ENCODE measurements at places on chromosomes 2 and 18. TPM values are rescaled to one million over a fixed set of nuclear protein-coding genes. Genes with fewer than 3 reads are reported as not detected.
A peak's percentile ranks its signal among the peaks of the same experiment; 100 is the strongest.

Gene PRKRA
- 31.3 TPM for total RNA-seq

Gene POU3F3
- not detected for total RNA-seq

Gene TUBA3E
- not detected for total RNA-seq

Gene CCDC148
- total RNA-seq, result 0.76 TPM

Gene HNMT
- total RNA-seq, result 1.7 TPM

GRCh38 chr2:128425731-128426620 lies 107.3 kb upstream of the HS6ST1 start:
- no peak for DNase-seq
- no peaks in the 10 kb centered on the region for H3K36me3 ChIP-seq
- no peak overlapping the region for H3K4me3 ChIP-seq
- H3K27ac ChIP-seq, result no peak overlapping the region

DNA sequence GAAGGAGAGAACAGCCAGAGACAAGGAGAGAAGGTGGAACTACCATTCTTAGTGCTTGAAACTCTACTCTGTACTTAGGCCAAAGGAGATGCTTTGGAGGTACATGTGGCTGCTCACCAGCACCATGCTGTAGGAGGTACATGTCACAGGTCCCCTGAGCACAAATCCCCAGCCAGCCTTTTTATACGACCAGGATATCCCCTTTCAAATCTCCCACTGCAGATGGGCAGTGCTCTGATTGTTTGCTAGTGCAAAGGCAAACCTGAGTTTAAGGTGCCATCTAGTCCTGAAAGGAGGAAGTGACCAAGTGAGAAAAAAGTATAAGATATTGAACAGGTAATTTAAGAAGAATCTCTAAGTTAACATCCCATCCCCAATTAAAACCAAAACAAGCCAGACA lies 17.1 kb upstream of the TTC21B start:
- peaks cover 2% of the 10 kb centered on the region for H3K27me3 ChIP-seq

GRCh38 chr18:37261246-37261840 lies 304.3 kb downstream of the CELF4 start:
- no peak for DNase-seq
- H3K4me3 ChIP-seq, result no peak overlapping the region
- H3K27ac ChIP-seq, result no peak overlapping the region
- no peaks in the 10 kb centered on the region for H3K4me1 ChIP-seq
- H3K36me3 ChIP-seq, result no peaks in the 10 kb centered on the region
- H3K27me3 ChIP-seq, result peaks cover 23% of the 10 kb centered on the region

- peaks cover 4% of the 10 kb centered on the region for H3K27me3 ChIP-seq
- H3K36me3 ChIP-seq, result no peaks in the 10 kb centered on the region
- DNase-seq, result peak; percentile 67
- H3K27ac ChIP-seq, result no peak overlapping the region
- no peak overlapping the region for H3K4me3 ChIP-seq
These were observed 22.5 kb upstream of the ACVR1 start for GRCh38 chr2:157898591-157898996.

GRCh38 chr2:43018179-43019024 lies 208.0 kb downstream of the ZFP36L2 start:
- H3K27me3 ChIP-seq, result peaks cover 4% of the 10 kb centered on the region
- no peak overlapping the region for H3K27ac ChIP-seq
- peaks cover 14% of the 10 kb centered on the region for H3K36me3 ChIP-seq
- no peak overlapping the region for H3K4me3 ChIP-seq
- DNase-seq, result peak; percentile 50

- peaks cover 19% of the 10 kb centered on the region for H3K4me1 ChIP-seq
- no peak overlapping the region for H3K4me3 ChIP-seq
- peak; percentile 22 for DNase-seq
- no peaks in the 10 kb centered on the region for H3K27me3 ChIP-seq
These were observed 133.2 kb upstream of the GULP1 start for GRCh38 chr2:188158337-188159100.

GRCh38 chr2:53753041-53753440 lies 14.6 kb upstream of the CHAC2 start:
- no peak overlapping the region for H3K4me3 ChIP-seq
- H3K36me3 ChIP-seq, result peaks cover 28% of the 10 kb centered on the region
- H3K4me1 ChIP-seq, result peaks cover 37% of the 10 kb centered on the region

GRCh38 chr2:240217431-240218301 lies 77.2 kb upstream of the OTOS start:
- H3K27ac ChIP-seq, result no peak overlapping the region
- H3K27me3 ChIP-seq, result peaks cover 16% of the 10 kb centered on the region
- peaks cover 17% of the 10 kb centered on the region for H3K4me1 ChIP-seq
- no peak for DNase-seq
- no peak overlapping the region for H3K4me3 ChIP-seq

DNA sequence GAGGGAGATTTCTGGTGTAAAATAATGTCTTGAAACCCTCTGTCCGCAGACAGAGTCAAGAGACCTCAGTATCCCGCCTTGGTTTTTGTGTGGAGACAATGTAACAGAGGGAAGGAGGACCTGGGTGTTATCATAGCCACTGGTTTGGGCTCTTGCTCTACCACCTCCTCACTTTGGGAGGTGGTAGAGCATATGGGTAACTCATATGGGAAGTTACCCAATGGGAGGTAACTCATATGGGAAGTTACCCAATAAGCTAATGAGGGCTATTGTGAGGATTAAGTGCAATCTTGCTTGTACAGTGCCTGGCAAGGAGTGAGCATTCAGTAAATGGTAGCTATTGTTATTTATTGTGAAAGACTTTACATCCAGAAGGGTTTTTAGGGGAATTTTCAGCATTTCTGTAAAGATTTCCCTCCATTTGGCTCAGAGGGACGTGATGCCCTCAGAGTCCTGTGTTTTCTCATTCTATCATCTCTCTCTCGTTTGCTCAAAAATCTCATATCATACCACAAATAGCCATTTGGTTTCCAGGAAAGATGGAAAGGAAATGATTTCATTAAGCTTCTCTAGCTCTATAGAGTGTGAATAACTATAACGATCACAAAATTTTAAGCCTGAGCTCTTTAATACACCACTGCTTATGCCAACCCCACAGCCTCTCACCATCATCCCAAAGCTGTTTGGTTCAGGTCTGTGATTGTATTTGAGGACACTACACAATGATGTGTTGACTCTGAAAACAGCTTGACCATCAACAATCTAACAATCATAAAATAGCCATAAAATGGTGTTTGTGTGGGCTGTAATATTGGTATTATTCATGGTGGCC lies 307.7 kb downstream of the STK39 start:
- peaks cover 7% of the 10 kb centered on the region for H3K27me3 ChIP-seq
- no peak overlapping the region for H3K4me3 ChIP-seq
- 0 out of 2 replicates have a peak, but pooled peaks cover under 1% of the 10 kb centered on the region for H3K4me1 ChIP-seq
- H3K27ac ChIP-seq, result no peak overlapping the region

DNA sequence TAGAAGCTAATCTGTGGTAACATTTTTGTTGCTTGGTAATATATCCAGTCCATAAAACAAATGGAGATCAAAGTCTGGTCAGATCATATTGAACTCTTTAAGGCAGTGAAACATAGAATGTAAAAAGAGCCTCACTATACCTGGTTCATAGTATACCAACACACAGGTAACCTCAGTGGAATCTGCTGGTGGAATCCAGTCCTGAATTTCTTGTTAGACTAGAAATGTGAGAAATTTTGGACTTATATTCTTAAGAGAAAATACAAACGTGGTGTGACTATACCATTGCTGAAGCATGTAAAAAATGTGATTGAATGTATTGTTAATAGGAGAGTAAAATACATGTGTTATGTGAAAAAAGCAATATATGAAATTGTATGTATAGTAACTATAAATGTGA lies 46.1 kb upstream of the GRHL1 start:
- H3K4me1 ChIP-seq, result peaks cover 12% of the 10 kb centered on the region
- no peaks in the 10 kb centered on the region for H3K36me3 ChIP-seq
- DNase-seq, result no peak

DNA sequence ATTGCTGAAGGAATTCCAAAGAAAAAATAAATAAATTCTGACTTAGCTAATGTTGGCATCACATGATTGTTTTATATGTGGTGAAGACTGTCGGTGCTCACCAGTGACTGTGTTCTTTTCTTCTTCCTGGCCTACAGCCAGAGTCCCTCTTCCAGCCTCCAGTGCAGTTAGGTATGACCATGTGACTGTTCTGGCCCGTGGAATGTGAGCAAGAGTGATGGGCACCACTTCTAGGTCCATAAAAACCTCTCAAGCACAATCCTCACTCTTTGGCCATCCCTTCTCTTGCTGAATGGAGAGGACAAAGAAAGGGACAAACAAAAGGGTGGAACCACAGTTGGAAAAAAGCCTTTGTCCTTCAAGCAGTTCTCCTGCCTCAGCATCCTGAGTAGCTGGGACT lies 39.0 kb upstream of the BMPR2 start:
- H3K36me3 ChIP-seq, result no peaks in the 10 kb centered on the region
- DNase-seq, result no peak
- H3K27ac ChIP-seq, result no peak overlapping the region
- peaks cover 29% of the 10 kb centered on the region for H3K4me1 ChIP-seq
- H3K27me3 ChIP-seq, result peaks cover 2% of the 10 kb centered on the region

- peaks cover 12% of the 10 kb centered on the region for H3K4me1 ChIP-seq
- no peak overlapping the region for H3K27ac ChIP-seq
- H3K36me3 ChIP-seq, result peaks cover 8% of the 10 kb centered on the region
- no peak overlapping the region for H3K4me3 ChIP-seq
- H3K27me3 ChIP-seq, result no peaks in the 10 kb centered on the region
- DNase-seq, result peak; percentile 12
These were observed 98.3 kb upstream of the TMEM17 start for GRCh38 chr2:62604336-62604735.

DNA sequence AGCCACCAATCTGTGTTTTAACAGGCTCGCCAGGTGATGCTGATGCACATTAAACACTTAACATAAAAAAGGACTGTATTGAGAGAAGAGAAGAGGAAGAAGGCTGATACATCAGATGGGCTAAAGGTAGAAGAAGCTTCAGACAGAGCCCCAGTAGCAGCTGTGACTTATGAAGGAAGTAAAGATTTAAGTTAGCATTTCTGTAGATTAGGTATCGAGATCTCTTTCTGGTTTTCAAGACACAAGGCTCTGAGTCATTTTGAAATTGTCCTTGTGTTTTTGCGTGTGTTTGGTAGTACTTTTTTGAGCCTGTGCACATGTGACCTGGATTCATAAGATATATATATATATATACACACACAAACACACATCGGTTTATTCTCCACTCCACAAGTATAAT lies 40.6 kb upstream of the GCFC2 start:
- H3K27ac ChIP-seq, result no peak overlapping the region
- peaks cover 7% of the 10 kb centered on the region for H3K27me3 ChIP-seq
- H3K4me3 ChIP-seq, result no peak overlapping the region
- DNase-seq, result no peak

- no peak for DNase-seq
- no peak overlapping the region for H3K27ac ChIP-seq
- no peaks in the 10 kb centered on the region for H3K27me3 ChIP-seq
These were observed 47.0 kb downstream of the APLF start for GRCh38 chr2:68514316-68514929.

DNA sequence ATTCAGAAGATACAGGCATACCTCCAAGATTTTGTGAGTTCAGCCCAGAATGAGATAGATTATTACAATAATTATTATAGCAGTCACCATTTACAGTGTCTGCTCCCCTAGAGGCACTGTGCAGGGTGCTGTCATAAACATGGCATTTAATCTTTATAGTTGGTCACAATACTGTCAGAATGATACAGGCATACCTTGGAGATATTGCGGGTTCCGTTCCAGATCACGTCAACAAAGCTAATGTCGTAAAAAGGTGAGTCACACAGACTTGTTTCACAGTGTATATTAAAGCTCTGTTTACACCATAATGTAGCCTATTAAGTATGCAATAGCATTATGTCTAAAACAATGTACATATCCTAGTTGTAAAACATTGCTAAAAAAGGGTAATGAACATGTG lies 45.6 kb downstream of the ZRANB3 start:
- no peak overlapping the region for H3K27ac ChIP-seq
- H3K4me1 ChIP-seq, result peaks cover 18% of the 10 kb centered on the region

DNA sequence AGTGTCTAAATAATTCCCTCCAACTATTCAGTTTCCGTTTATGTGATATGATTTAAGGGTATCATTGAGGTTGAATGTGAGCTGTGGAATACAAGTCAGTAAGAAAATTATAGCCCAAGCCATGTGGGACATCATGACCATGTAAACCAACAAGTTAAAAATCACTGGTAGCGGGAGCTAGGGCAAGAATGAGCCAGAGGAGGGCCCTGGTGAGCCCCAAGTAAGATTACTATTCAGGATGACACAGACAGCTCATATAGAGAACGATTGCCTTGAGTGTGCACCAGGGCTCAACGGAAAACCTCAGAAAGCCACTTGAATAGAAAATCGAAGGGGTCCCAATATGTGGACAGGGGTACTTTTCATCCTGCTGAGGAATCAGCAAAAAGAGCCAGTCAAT lies 87.8 kb upstream of the RBMS1 start:
- H3K27me3 ChIP-seq, result no peaks in the 10 kb centered on the region
- H3K4me3 ChIP-seq, result peak overlapping the region; percentile 18
- DNase-seq, result no peak
- no peaks in the 10 kb centered on the region for H3K36me3 ChIP-seq
- H3K4me1 ChIP-seq, result peaks cover 59% of the 10 kb centered on the region

DNA sequence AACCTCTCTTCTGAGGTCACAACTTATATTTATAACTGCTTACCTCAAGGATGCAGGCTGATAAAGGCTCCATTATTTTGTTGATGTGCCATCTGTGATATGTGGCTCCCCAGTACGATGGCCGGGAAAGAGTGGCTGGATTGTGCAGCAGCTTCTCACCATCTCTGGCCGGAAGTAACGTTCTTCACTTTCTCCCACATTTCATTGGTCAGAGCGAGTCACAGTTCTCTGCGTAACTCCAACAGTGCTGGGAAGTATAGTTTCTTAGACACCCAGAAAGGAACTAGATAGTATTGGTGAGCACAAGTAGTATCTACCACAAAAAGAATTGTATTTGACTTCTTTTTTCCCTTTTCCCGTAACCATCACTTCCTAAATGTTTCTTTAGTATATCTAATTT lies 28.7 kb downstream of the ZSWIM2 start:
- peak overlapping the region; percentile 32 for H3K27ac ChIP-seq
- DNase-seq, result peak; percentile 55
- H3K36me3 ChIP-seq, result peaks cover 9% of the 10 kb centered on the region
- no peaks in the 10 kb centered on the region for H3K27me3 ChIP-seq
- peak overlapping the region; percentile 83 for H3K4me3 ChIP-seq

DNA sequence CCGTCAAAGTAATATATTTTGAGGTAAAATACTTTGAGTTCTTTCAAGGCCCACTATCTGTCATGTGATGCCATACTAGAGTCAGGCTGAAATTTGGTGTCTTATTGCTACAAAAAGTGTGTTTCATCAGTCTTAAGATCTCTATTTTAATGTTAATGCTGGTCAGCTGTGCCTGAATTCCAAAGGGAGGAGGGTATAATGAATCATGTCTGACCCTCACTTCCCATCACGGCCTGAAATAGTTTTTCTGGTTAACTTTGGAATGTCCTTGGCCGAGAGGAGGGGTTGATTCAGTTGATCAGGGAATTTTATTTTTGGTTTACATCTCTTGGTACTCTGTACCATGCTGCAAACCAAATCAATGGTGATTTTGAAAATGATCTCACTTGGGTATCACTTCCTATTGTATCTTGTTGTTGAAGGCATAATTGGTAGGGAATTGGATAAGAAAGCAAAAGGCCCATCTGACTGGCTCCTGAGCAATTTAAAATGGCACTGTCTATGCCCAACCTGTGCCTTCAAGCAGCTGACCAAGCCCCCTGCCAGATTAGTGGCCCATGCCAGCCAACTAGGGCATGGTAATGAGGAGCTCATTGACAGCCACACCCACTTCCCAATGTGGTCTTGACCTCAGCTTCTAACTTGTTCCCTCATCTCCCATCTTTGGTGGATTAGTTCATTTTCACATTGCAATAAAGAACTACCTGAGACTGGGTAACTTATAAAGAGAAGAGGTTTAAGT lies 6.1 kb upstream of the SLC35F5 start:
- peaks cover 49% of the 10 kb centered on the region for H3K4me1 ChIP-seq
- no peaks in the 10 kb centered on the region for H3K27me3 ChIP-seq
- peak overlapping the region; percentile 72 for H3K27ac ChIP-seq
- peak overlapping the region; percentile 22 for H3K4me3 ChIP-seq
- H3K36me3 ChIP-seq, result peaks cover 18% of the 10 kb centered on the region
